C1 segment of cervical spinal cord (tissue), 14 donors: ENCODE measurements at places on chromosomes 6 and 20.

DNA sequence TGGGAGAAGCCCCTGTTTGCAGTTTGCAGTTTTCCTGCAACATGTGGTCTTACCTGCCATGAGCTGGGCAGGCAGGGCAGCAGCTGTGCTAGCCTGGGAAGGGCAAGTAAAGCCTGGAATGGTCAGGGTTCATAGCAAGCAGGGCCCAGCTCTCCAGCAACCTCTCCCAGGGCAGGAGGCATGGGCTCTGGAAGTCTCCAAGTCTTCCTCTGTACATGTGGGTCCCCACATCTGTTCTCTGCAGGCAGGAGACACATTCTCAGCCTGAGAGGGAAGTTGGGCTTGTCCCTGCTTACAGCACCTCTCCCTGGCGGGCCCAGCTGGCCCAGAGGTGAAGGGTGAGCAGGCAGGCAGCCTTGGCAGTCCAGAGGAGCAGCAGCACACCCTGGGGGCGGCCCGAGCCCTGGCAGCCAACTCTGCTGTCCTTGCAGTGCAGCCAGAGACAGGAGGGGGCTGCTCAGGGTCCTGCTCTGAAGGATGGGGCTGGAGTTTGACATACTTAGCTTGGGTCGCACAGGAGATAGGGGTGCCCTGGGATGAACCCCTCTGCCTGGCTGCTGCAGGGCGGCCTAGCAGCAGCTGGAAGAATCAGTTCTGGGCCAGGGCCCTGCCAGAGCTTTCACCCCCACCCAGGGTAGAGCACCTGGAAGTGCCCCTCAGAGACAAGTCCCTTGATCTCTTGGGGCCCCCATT, 176.0 kb downstream of the MRPL14 start:
- DNase-seq = no peak

- DNase-seq = no peak
These were observed 136.5 kb upstream of the OLIG3 start for GRCh38 chr6:137630666-137631065.

DNA sequence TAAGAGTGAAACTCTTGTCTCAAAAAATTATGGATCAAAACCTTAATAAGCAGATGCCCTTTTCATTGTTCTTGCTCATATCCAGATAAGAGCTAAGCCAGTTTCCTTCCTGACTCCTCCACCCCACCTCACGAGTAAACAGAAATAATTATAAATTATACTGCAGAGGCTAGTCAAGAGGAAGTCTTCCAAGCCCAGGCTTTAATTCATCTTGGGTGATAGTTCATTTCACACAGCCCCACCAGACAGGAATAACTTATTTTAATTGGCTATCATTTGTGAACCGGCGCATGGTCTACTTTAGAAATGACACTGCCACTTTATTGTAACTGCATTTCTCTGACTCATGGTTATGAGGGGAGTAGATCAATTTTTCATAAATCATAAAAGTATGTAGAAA, 102.0 kb downstream of the BTBD3 start:
- no peak for DNase-seq

DNA sequence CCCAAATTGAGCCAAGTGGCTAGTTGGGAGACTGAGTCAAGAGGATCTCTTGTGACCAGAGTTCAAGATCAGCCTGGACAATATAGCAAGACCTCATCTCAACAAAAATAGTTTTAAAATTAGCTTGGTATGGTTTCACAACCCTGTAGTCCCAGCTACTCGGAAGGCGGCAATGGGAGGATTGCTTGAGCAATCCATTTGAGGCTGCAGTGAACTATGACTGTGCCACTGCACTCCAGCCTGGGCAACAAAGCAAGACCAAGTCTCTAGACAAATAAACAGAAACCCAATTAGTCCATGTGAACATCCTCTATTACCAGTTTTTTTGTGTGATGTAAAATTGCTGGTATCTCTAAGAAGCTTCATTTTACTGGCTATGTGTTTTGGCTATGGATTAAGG, 106.2 kb downstream of the TULP4 start:
- no peak for DNase-seq

- DNase-seq = no peak
These were observed 40.5 kb downstream of the PLN start for GRCh38 chr6:118588626-118589025.

GRCh38 chr20:34806255-34806654, 19.2 kb downstream of the NCOA6 start:
- no peak for DNase-seq
